NCI-H2081 treated with DMSO at 0.1 percent for 48 hours (cell line): ENCODE measurements at places on chromosomes 3 and 15.
A peak's percentile ranks its signal among the peaks of the same experiment; 100 is the strongest.

- DNase-seq: no peak
Observed at GRCh38 chr3:39327746-39328349, 1.7 kb upstream of the CCR8 start.

DNA sequence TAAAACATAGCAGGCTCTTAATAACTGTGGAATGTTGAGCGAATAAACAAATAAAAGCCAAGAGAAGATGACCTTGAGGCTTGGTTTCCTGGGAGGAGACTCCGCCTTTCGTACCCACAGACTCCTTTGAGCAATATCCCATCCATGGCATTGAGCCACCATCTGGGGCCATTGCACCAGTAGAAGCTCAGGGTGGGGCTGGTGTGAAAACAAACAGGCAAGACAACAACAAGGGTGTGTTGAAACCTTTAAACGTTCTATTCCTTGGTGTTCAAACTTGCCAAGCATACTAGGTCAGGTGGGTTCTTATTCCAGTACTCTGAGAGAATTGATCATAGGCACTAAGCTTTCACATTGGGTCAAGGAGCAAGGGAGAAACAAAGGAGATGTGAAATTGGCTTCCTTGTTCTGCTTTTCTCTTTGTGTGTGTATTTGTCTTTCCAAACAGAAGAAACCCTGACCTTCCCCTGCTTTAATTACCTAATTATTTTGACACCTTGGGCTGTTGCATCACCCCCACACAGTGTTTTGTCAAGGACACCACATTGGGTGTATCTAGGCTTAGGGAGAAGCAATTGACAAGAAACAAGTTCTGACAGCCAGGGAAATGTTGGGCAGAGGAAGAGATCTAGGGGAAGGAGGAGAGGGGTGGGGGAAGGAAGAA lies 105.1 kb upstream of the BCL6 start:
- DNase-seq: no peak

- no peak for DNase-seq
Observed at GRCh38 chr3:44416031-44417030, 61.1 kb downstream of the ZNF445 start.

DNA sequence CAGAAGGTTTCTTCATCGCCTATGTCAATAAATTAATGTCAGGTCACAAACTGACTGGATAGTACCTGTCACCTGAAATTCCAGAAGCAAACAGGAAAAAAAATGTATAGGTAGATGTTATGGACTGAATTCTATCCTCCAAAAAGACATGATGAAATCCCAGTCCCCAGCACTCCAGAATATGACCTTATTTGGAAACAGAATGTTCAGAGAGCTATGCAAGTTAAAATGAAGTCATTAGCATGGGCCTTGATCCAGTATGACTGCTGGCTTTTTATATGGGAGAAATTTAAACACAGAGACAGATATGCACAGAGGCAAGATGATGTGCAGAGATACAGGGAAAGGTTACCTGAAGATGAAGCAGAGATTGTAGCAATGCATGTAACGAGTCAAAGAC lies 953.4 kb downstream of the ZPLD1 start:
- no peak for DNase-seq

GRCh38 chr15:97902140-97902780 lies 58.2 kb upstream of the ARRDC4 start:
- no peak for DNase-seq

DNA sequence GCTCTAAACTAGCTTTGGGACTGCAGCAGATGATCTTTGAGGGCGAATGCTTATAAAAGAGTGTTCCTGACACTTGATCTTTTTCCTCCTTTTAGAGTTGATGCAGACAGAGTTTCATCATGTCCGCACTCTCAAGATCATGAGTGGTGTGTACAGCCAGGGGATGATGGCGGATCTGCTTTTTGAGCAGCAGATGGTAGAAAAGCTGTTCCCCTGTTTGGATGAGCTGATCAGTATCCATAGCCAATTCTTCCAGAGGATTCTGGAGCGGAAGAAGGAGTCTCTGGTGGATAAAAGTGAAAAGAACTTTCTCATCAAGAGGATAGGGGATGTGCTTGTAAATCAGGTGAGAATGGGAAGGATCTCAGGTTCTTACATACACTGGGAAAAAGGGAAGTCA lies 75.7 kb downstream of the KLHL25 start:
- no peak for DNase-seq

DNA sequence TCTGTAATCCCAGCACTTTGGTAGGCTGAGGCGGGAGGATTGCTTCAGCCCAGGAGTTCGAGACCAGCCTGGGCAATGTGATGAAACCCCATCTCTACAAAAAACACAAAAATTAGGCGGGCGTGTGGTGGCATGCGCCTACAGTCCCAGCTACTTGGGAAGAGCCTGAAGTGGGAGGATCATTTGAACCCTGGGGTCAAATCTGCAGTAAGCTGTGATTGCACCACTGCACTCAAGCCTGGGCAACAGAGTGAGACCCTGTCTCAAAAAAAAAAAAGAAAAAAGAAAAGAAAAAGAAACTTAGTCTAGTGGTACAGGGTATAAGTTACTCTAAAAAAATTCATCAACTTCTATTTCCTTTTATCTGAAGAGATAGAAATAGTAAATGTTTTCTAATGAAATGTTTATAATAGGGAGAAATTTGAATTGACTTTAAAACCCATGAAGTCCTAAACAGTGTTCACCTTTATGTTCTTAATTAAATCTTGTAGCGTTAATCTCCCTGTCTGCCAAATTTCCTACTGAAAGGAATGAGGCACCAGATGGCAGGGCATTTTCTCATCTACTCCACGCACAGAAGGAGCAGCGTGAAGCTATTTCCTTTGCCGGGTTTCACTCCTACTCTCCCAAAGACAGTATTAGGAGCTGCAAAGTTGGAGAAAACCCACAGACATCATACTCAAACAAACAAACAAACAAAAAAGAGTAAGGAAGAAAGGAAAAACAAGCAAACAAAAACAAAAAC lies 1.9 kb downstream of the PCLAF start:
- no peak for DNase-seq

DNA sequence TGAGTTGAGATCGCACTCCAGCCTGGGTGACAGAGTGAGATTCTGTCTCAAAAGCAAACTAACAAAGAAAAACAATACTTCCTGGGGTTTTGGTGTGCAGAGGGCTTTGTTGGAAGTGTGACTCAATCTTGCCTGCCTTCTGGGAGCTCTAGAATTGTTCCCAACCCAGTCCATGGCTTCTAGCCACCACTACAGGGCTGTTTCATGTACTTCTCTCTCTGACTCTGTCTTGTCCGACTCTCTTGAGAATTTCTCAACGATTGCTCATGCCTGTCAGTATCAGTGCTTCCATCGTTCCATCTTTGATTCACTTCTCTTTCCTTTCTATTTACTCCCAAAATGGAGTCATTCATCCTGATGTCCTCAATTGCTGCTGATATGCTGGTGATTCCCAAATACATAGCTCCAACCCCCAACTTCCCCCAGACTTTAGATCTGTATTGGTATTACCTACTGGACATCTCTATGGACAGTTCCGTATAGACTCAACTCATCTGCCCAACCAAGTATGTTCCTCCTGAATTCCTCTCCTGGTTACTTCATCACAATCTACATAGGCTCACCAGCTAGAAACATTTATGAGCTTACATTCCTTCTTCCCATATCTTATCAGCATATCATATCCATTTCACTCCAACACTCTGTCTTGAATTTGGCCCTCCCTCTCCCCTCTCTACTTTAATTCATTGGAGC lies 1.8 kb upstream of the AP2M1 start:
- DNase-seq: no peak

DNA sequence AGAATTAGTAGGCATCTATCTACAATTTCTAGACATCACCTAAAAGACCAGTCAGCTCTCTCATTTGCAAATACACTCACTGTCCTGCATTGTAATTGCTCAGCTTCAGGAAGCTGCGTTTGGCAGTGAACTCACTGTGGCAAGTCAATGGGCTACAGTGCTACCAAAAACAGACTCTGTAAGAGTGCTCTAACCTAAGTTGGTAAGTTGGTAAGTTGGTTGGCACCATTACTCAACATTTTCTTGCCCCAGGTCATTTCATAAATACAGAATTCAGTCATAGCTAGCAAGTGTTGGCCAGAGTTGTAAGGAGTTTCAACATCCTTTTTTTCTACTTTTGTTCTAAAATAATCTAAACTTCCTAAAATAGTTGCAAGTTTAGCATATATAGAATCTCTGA lies 466.3 kb downstream of the NAALADL2 start:
- no peak for DNase-seq

- DNase-seq: no peak
Observed at GRCh38 chr3:37810848-37811247, 50.8 kb upstream of the CTDSPL start.

DNA sequence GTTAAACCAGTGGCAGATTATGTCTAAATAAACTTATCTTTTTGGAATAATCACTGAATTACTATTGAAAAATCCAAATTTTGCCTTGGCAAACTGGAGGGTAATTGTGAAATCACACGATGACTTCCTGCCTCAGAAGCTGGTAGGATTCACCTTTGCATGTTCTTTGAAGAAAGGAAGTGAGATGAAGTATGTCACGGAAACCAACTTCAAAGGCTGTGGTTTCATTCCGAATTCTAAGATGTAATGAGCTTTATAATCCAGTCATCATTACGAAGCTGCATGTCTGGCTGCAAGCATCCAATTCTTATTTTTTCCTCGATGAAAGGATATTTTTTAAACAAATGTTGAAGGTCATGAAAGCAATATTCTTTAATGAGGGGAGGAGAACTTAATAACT lies 15.0 kb upstream of the ZBED2 start:
- DNase-seq: no peak

DNA sequence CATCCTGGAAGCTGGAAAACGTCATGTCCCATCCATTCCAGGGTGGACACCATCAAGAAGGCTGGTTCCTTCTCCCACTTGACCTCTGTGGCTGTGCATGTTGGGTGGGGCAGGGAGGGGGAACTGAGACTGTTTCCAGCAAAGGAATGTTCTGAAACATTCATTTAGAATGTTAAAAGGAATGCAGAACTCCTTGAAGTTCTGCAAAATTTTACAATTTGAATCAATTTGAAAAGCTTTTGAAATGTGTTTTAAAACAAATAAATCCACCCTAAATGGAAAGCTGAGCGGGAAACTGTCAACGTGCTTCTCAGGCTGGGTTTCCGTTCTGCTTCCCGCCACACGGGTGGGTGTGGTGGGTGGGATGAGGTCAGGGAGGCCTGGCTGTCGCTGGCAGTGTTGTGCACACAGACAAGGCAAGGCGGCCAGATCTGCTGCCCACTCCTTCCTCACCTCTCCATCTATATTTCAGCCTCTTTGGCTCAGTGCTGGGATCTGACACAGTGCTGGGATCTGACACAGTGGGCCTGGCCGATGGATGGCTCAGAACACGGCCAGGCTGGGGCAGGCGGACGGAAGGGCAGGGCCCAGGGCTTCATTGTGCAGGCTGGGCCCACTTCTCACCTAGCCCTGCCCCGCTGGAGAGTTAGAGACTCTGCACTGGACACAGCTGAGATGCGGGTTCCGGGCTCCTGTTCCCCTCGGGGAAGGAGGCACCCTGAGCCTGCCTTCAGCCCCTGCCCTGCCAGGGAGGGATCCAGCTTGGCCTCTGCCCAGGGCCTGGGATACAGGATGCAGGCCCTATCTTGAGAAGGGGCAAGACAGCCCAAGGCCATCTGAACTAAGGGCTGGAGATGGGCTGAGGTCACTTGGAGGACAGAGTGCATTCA lies 110.4 kb downstream of the TMEM266 start:
- DNase-seq: no peak

- no peak for DNase-seq
Observed at GRCh38 chr3:5841599-5841998, 654.1 kb downstream of the EDEM1 start.

DNA sequence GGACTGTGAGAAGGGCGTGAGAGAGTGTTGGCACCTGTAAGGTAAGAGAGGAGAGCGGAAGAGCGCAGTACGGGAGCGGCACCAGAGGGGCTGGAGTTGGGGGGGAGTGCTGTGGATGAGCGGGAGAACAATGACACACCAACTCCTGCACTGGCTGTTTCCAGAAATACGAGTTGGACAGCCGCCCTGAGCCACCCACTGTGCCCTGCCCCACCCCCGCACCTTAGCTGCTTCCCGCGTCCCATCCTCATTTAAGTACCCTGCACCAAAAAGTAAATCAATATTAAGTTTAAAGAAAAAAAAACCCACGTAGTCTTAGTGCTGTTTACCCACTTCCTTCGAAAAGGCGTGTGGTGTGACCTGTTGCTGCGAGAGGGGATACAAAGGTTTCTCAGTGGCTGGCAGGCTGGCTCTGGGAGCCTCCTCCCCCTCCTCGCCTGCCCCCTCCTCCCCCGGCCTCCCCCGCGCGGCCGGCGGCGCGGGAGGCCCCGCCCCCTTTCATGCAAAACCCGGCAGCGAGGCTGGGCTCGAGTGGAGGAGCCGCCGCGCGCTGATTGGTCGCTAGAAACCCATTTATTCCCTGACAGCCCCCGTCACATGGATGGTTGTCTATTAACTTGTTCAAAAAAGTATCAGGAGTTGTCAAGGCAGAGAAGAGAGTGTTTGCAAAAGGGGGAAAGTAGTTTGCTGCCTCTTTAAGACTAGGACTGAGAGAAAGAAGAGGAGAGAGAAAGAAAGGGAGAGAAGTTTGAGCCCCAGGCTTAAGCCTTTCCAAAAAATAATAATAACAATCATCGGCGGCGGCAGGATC lies at the start of gene SOX2:
TSS of gene SOX2 (plus strand) at position 601 of the 811 bp plus-strand sequence. CDS start 436 bp downstream, outside the sequence.
- DNase-seq: peak; percentile 96

DNA sequence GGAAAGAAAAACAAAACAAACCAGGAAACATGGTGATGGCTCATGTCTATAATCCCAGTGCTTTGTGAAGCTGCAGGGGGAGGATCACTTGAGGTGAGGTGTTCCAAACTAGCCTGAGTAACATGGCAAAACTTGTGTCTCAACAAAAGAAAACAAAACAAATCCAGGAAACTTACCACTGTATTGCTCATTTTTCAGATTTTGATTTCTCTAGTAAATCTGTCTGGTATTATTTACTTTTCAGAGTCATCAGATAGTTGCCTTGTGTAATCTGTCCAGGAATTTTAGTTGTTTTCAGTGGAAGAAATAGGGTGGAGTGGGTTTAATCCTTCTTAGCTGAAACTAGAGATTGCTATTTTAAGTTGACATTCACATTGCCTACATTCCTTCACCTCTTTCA lies 91.8 kb upstream of the ALCAM start:
- DNase-seq: no peak

GRCh38 chr3:129942296-129942695 lies 32.2 kb upstream of the TRH start:
- no peak for DNase-seq

DNA sequence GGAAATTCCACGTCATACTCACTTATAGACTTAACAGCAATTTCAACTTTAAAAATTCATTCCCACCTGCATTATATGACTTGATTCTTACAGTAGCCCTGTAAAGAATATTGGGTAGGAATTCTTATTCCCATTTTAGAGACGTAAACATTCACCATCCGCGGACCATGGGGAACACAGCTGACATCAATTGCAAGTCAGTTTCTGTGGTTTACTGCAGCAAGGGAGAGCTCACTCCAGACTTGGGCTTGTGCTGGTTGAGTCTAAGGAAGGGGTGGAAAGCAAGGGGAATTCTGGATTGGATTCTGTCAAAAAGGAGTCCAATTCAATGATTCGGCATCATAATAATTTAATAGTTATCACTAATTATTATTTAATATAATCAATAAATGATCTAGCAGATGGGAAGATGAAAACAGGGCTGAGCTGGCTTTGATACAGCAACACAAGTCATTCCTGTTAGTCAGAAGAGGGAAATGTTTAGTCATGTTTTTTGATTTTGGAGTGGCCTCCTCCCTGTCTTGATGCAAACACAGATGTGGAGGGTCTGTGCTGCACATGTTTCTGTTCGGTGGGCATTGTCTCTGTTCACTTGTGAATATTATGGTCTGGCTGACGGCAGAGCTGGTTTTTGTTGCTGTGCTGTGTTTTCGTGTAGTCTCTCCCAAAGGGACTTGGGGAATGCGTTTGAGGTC lies 9.7 kb downstream of the LIPC start:
- no peak for DNase-seq

- DNase-seq: no peak
Observed at GRCh38 chr3:77150759-77151158, 110.9 kb downstream of the ROBO2 start.
